ENCODE measurements at places on chromosomes 12 and 14. TPM values are rescaled to one million over a fixed set of nuclear protein-coding genes. Genes with fewer than 3 reads are reported as not detected.

The KRT2 gene
- not detected for total RNA-seq

The AQP2 gene
- not detected for total RNA-seq

The SOAT2 gene
- total RNA-seq: not detected

The NXPH4 gene
- total RNA-seq: not detected

The SPTB gene
- total RNA-seq: 0.17 TPM

All from subcutaneous adipose tissue (tissue), 4 donors.